Cerebellar cortex (tissue), 1 donor: ENCODE measurements at places on chromosomes 11 and 22.

DNA sequence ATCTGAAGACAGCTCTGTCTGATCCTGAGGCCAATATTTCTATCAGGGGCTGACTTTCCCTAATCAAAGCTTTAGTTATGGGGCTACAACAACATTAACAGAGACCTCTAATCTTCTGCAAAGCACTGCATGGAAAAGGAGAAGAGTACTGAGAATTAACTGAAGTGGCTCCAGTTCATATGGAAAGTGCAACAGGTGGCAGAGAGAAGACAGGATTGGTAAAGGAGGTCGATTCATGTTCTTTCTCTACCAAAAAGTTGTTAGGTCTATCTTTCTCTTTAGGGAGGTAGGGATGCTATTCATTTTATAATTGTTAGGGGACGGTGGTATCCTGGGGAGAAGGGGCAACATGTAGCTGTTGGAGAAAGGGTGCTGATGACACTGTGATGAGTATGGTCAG lies 232.7 kb upstream of the NARS2 start:
- no peak for DNase-seq

DNA sequence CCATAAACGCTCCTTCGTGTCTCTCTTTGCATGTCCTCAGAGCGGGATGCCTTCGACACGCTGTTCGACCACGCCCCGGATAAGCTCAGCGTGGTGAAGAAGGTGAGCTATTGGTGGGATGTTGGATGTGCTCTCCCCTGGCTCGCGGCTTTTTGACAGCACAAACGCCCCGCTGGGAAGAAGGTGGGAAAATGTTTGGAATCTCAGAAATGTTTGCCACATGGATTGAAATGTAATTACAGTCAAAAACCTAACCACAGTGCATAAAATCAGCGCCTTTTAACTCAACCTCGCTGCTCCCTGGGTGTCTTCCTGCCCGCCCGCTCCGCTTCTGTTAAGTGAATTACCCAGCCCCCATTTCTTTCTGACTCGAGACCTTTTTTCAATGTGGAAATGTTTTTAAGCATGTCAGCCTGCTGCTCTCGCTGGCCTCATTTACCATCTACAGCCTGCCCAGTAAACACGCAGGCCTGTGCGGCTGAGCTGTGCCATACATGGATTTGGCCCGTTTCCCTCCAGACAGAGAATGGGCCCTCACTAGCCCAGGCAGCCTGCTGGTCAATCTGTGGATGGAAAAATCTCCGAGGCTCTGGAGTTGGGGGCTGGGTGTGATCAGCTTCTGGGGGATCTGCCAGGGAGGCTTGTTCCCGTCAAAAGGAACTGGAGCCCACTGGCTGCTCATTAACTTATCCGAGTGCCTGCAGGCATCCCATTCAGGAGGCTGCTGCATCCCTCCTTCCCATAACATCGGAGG lies 32.7 kb upstream of the PARVG start:
- peak; percentile 67 for DNase-seq

- no peak for DNase-seq
These were observed 6.6 kb upstream of the SSTR3 start for GRCh38 chr22:37218771-37219411.

- DNase-seq = no peak
These were observed 44.3 kb upstream of the CLPB start for GRCh38 chr11:72478669-72479068.

DNA sequence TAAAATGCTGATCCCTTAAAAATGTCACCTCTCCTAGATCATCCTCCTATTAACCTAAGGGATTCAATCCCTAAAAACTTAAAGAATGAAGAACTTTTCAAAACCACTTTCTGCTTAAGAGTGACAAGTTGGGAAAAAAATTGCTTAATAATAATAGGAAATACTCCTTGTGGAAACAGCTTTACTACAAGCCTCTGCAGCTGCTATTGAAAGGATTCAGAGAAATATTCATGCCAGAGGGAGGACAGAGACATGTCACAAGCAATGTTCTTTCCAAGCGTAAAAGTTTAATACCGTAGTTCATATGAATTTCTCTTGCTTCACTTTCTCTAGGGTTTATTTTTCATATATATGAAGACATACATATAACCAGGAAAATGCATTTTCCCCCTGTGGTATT lies 98.2 kb downstream of the ARHGAP20 start:
- no peak for DNase-seq

DNA sequence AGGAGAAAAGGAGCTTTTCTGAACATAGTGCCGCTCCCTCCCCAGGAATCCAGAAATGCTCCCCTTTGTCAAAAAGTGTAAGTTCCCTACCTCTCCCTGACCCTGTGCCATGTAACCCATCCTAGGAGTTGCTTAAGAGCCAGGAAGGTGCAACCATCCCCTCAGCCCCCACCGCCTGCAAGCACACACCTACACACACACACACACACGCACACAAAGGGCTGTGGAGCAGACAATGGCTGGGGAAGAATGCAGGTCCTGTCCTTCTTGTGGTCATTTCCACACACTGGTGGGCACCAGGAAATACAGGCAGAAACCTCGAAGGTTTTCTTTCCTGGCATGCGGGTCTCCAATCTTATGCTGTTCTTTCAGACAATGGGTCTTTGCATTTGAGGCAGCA lies 1.2 kb downstream of the P2RX3 start:
- no peak for DNase-seq

DNA sequence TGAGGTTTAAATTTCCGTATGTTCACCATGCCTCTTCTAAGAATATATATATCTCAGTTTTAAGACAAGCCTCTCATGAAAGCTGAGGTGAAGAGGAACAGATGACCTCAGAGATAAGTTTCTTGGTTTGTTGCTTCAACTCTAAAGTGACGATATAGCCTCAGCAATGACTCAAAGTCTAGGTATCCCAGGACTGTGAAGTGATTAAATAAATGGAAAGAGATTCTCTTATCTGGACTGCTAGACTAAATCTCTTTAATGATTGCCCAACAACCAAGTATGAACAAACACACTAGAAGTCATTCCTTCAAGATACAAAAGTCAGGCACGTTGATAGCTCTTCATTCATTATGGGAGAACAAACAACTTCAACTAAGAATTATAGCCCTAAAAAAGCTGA lies 15.3 kb downstream of the CADM1 start:
- DNase-seq = no peak

DNA sequence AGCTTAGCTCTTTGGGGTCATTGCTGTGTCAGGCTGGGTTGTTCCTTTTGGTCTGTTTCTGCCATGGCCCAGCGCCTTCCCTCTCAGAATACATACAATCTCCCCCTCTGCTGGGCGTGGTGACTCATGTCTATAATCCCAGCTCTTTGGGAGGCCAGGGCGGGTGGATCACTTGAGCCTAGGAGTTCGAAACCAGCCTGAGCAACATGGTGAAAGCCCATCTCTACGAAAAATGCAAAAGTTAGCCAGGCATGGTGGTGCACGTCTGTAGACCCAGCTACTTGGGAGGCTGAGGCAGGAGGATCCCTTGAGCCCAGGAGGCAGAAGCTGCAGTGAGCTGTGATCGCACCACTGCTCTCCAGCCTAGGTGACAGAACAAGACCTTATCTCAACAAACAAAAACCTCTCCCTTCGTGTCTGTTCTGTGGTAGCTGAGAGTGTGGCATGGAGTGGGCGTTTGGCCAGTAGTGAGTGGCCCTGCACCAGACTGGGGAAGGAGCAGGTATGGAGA lies 46.7 kb upstream of the RAB1B start:
- DNase-seq = no peak

- no peak for DNase-seq
These were observed 7.3 kb upstream of the MYEOV start for GRCh38 chr11:69286374-69287371.

DNA sequence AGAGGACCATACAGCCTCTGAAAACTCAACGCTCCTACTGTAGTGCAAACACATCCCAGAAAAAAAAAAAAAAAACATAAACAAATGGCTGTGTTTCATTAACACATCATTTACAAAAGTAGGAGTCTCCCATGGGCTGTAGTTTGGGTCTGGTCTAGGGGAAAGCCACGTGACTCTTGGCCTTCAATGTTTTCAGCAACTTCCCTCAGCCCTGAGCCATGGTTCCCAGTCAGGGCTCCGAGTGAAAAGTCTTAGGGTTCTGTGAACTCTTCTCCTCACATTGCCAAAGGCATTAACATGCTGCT lies 58.5 kb downstream of the CSNK2A3 start:
- DNase-seq = no peak

GRCh38 chr11:81987829-81988472 lies 745.7 kb downstream of the FAM181B start:
- no peak for DNase-seq

- DNase-seq = no peak
These were observed 183.5 kb upstream of the SNX19 start for GRCh38 chr11:131099746-131100145.

GRCh38 chr11:128133501-128133900 lies 453.9 kb downstream of the ETS1 start:
- DNase-seq = no peak

DNA sequence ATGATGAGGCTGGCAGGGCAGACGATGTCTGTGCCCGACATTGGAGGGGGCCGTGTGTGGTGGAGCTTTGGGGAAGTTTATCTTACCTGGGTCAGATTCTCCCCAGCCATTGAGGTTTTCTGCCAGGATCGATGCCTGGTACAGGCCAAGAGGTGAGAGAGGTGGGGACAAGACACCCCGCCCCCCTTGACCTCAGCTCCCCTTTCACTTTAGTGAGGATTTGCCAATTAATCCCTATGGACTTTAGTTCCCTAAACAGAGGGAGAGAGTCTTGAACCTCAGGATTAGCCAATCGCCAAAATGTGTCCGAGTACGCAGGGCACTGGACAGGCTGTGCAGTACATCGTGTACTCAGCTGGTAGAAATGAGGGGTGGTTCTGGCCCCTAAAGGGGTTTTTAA lies 541 bp downstream of the HORMAD2 start:
- no peak for DNase-seq

DNA sequence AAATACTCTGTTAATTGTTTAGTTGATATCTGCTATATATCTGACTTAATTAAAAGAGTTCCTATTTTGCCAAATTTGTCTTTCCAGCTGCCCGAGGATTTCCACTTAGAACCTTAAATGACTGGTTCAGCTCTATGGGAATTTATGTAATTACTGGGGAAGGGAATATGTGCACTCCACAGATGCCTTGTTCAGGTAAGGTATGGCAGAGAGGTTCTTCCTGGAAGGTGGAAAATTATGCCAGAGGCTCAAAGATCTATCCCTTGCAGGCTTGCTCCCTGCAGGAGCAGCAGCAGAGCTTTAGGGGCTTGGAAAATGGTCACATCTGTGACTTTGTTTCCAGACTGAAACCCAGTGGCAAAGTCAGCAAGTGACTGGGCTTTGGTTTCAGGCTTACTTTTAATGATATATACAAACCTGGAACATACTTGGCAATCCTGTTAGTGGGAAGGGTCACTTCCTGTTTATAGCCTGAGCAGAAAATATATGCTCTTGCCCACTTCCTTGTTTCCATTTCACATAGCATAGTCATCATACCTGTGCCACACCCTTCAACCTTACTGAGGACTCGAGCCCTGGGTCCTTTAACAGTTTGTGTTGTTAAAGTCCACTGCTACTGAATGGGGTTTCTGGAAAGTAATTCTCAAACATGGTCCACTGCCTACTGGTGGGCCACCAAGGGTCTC lies 23.7 kb downstream of the WBP2NL start:
- DNase-seq = no peak

- no peak for DNase-seq
These were observed 97.9 kb upstream of the RTL6 start for GRCh38 chr22:44595841-44596341.

- DNase-seq = no peak
These were observed 12.3 kb upstream of the MPEG1 start for GRCh38 chr11:59225017-59225416.

- DNase-seq = no peak
These were observed 38.6 kb downstream of the SBF1 start for GRCh38 chr22:50436015-50436830.

DNA sequence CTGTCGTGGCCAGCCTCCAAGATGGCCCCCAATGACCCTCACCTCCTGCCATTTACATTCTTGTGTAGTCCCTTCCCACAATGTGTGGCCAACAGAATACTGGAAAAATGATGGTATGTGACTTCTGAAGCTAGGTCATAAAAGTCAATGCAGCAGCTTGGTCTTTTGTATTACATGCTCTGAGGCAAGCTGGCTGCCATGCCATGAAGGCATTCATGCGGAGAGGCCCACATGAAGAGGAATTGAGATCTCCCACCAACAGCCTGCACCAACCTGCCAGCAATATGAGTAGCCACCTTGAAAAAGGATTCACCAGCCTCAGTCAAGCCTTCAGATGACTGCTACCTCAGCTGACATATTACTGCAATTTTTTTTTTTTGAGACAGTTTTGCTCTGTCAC lies 4.6 kb downstream of the MRTFA start:
- no peak for DNase-seq

DNA sequence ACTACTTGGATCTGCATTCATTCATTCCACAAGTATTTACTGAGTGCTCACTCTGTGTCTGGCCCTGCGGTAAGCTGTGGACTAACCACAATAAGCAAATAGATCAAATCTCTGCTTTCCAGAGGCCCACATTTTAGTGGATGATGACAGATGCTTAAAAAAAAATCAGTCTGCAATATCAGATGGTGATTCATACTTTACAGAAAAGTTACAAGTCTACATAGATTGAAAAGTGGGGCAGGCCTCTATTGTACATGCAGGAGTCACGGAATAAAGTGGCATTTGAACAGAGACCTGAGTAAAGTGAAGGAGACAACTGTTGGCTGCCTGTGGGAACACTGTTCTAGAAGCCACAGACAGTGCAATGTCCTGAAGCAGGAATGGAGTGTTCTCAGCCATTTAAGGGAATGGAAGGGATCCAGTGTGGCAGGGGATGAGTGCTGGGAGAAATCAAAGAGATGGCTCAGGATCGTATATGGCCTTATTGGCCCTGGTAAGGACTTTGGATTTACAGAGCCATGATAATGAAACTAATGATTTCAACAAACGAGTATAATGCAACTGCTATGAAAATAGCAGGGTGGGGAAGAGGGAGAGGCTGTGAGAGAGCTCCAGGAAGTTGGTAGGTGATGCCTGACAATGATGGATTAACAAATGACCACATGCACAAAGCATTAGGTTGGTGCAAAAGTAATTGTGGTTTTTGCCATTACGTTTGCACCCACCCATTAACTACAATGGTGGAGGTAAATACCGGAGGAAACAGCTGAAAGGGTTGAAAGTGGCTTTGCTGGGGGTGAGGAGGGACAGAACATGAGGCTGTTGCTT lies 31.1 kb downstream of the TMEM45B start:
- DNase-seq = no peak

- peak; percentile 79 for DNase-seq
These were observed 3.3 kb downstream of the FGF19 start for GRCh38 chr11:69700278-69701140.

GRCh38 chr22:43860126-43860525 lies 2.2 kb downstream of the SULT4A1 start:
- no peak for DNase-seq

- DNase-seq = peak; percentile 62
These were observed 16.3 kb downstream of the CRYBB2 start for GRCh38 chr22:25235547-25236290.

DNA sequence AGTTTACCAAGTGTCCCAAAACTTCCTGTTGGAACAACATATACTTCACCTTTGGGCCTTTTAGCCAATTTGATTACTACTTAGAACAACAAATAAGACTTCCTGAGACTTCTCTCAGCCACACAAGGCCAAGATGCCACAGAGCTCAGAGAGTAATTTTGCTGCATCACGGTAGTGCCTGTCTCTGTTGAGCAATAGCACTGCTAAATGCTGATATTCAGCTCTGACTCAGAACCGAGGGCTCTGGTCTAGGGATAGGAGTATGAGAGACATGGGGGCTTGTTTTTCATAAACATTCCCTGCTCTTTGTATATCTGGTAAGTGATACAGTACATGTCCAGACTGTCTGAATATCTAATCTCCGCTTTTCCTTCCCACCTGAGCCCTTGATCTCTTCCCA lies 260.4 kb upstream of the ARHGAP20 start:
- DNase-seq = no peak
